Fibroblast of the conjunctiva (primary cell): ENCODE measurements at places on chromosomes 4 and X.

DNA sequence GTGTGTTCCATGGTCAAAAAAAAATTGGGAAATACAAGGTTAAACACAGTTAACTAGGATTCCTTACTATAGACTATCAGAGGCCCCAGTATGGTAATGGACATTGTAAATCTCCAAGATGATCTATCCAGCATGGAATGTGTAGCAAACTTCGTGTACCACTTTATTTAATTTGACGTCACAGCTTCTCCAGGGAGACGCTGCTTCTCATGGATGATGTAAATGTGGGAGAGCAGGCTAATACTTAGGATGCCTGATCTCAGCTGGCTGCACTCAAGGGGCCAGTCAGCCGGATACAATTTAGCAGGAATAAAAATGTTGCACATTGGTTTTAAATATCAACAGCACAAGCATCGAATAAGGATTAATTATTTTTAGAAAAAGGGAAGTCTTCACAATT lies 111.7 kb upstream of the HPF1 start:
- no peak for DNase-seq

DNA sequence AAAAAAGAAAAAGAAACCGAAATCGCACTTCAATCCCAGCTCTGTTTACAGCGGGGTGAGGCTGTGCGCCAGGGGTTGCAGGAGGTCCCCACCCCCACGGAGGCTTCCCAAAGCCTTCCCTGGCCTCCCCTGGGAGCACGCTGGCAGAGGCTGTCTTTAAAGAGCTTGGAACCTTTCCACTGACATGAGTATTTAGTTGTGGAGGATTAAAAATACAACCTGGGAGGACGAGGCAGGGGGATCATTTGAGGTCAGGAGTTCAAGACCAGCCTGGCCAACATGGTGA lies 69.1 kb downstream of the PPP2R2C start:
- no peak for DNase-seq

GRCh38 chr4:120132935-120133334 lies 66.3 kb upstream of the MAD2L1 start:
- DNase-seq: no peak

DNA sequence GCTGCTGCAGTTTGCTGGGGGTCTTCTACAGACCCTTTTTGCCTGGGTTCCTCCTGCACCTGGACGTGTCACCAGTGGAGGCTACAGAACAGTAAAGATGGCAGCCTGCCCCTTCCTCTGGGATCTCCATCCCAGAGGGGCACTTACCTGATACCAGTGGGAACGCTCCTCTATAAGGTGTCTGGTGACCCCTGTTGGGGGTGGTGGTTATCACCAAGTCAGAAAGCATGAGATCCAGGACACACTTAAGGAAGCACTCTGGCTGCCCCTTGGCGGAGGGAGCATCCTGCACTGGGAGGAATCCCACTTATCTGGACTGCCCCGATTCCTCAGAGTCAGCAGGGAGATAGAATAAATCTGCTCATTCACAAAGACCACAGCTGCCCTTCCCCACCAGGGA lies 218.9 kb upstream of the GALNTL6 start:
- DNase-seq: no peak

DNA sequence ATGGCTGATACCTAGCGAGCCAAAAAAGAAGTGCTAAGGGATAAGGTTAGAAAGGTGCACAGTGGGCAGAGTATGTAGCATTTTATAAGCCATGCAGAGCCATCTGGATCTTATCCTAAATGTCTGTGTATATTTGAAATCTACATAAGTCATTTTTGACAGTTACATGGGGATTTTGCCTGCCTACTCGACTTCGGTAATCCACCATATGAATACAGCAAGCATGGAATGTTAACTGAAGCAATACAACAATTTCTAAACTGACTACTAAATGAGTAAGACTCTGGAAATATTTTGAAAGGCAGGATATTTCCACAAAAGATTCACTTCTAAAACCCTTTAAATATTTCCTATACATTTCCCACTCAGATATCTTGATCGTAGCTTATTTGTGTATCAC lies 122.5 kb downstream of the KCNIP4 start:
- DNase-seq: no peak
